ENCODE measurements at places on chromosomes 2 and 18.

DNA sequence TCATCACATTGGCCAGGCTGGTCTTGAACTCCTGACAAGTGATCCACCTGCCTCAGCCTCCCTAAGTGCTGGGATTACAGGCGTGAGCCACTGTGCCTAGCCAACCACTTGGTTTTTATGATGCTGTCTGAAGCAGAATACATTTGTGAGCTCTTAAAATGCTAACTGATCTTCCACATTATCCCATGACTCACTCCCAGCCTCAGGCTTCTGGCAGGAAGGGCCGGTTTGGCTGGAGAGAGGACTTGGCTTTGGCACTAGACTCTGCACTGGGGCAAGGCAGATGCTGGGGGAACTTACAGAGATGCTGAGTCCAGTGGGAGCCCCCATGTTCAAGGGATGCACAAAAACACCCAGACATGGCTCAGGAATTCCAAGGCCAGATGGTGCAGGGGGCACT lies 40.5 kb upstream of the SH3BP4 start:
- no peak for DNase-seq

GRCh38 chr18:80159713-80160636 lies 50.9 kb downstream of the ADNP2 start:
- no peak for DNase-seq

- DNase-seq: no peak
Observed at GRCh38 chr2:236254674-236255073, 9.5 kb downstream of the ASB18 start.

DNA sequence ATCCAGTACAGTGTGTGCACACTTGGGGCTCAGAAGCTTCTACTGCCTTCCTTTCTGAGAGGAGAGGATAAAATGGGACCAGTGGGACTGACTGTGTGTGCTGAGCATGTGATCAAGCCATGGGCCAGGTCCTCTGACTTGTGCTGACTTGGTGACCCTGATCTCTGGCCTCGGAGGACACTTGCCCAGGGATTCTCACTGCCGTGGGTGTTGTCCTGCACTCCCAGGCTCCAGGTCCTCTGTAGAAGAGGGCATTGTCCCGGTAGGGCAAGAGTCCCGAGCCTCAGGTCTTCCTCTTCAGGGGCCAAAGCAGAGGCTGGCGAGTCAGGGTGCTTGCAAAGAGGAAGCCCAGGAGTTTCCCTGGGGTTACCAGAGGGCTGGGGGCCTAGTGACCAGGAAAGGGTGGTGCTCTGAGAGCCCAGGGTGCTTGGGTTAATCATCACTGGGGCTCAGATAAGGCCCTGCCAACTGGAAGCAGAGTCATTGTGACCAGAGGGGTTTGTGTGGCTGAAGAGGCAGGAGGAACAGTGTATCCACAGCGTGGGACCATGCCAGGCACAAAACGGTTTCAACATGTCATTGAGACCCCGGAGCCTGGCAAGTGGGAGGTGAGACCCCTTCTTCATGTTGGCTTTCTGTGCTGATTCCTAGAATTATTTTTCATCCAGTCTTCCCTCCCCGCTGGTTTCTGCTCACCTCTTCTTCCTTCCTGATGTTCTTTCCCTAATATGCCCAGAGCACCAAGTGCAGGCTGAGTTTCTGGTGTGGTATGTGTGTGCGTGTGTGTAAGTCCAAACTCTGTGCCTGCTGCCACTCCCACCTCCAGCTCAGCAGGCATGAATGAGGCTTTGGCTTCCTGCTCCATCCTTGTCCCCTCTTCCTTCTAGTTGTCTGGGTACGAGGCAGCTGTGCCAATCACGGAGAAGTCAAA lies at the start of gene GCKR:
TSS of gene GCKR (plus strand) at position 483 of the 931 bp plus-strand sequence. CDS start at position 549, 66 bp downstream.
- DNase-seq: no peak

DNA sequence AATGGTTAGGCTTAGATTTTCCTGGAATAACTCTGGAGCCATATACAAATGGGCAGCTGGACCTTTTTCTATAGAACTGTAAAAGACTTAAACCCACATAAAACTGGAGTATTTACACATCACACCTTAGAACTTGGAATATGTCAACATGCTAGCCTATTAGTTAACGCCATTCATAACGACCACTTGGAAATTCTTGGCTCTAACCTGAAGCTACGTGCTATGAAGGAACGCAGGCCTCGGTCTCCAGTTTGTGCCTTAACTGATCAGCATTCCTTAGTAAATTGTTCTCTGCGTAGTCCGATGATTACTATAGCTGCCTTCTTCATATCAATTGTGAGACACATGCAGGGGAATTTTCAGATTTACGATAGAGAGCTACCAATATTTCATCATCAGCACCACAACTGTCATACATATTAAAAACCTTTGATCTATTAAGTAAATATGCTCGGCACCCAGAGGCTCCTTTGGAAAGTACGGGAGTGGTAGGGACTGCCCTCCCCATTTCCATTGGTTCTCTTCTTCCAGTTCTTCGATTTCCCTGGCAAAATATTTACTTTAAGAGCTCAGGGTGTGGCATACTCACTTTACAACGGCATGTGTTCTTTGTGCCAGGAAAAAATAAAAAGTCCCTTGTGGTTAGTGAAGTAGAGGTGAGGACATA lies 17.5 kb upstream of the CCL20 start:
- no peak for DNase-seq

GRCh38 chr2:232204457-232204931 lies 174.1 kb upstream of the ALPP start:
- DNase-seq: no peak

DNA sequence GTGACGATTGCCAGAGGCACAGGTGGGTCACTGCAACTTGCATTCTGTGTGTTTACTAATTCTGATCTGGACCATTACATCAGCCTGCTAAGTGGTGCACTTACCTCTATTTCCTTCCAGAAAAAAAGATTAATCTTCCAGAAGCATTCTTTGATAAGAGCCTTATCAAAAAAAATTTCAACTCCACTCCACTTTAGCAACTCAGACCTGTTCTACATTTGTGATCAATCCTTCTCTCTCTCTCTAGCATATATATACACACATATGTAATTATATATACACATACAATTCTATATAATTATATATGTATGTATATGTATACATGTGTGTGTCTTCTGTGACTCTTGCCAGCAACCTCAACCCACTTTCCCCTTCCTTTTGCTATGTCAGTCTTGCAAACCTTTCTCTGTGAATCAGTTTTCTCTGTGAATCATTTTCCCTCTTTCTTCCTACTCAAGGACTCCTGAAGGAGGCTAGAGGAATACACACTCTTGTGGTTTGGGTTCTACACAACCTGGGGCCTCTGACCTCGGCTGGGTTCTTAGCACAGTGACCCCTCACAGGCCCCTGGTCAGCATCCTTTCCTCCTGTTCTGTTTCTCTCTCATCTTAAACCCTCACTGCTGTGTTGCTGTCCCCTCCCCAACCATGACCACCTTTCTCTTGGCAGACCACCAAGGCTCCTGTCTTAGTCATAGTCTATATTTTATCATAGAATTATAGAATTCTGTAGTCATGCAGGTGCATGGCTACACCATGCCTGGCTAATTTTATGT lies 130.4 kb upstream of the PELI1 start:
- no peak for DNase-seq

DNA sequence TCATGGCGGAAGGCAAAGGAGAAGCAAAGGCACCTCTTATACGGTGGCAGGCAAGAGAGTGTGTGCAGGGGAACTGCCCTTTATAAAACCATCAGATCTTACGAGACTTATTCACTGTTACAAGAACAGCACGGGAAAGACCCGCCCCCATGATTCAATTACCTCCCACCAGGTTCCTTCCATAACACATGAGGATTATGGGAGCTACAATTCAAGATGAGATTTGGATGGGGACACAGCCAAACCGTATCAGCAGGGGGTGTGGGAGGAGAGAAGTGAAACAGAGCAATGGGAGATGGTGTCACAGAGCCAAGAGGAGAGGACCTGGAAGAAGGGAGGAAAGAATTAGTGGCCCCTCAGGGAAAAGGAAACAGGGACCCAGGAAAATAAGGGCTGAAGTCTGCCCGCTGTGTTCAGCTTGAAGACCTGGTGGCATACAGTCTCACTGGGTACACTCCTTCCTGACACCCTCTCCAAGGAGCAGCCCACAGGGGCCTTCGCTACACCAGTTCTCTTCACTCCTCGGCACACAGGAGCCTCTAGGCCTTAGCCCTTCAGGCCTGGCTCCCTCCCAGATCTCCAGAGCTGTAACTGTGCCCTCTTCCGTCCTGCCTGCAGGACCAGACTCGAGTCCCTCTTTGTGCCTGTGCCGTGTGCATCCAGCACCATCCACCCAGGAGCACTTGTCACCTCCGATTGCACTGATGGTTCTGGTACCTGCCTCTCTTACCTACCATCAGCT lies 262.1 kb downstream of the EIPR1 start:
- no peak for DNase-seq

- no peak for DNase-seq
Observed at GRCh38 chr2:151040039-151040438, 221.6 kb downstream of the RBM43 start.

GRCh38 chr2:30764021-30764800 lies 43.0 kb downstream of the CAPN13 start:
- DNase-seq: no peak

DNA sequence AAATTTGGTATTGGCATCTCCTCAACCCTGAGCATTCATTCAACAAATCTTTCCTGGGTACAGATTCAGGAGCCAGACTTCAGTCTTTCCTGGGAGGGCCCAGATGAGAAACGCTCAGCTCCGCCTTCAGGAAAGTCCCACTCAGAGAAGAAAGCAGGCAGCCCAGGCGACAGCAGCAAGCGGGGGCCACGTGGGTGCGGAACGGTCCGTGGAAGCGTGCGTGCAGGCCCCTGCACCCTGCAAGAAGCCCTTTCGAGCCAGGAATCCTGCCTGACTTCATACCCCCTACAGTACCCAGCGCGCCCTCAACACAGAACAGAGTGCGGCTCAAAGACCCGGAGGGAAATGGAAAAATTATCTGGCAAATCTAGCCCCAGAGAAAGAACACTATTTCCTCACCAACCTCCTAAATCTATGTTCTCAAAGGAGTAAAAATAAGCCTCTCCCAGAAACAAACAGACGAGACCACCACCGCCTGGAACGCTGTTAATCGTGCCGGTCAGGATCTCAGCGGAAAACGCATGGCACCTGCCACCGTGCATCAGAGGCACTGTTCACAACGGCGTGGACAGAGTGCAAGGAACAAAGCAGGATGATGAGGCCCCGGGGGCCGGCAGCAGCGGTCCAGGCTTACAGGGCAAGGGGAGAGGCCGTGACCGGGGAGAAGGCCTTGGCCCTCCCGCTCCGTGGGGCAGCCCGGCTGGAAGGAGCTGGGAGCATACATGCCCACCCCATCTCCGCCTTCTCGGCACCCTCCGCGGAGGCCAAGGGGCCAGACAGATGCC lies 318.3 kb downstream of the EIPR1 start:
- no peak for DNase-seq

GRCh38 chr2:107137706-107138105 lies 251.7 kb upstream of the ST6GAL2 start:
- no peak for DNase-seq

GRCh38 chr2:176291809-176292283 lies 22.6 kb downstream of the MTX2 start:
- DNase-seq: no peak

DNA sequence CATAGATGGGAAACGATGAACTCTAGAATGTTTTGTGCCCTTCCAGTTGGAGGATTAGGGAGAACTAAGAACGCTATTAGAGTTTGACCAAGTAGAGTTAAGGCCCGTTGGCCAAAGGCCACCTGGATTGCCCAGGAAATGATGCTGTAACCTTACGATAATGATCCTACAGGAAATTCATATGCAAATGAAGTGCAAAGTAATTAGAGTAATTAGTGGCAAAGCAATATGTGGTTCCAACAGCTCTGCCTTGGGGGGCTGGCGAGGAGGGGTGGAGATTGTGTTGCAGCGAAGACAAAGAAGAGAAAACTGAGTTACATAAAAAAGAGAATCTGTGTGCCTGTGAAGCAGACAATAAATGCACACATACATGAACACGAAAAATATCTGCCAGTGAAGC lies 61.5 kb upstream of the BOD1L2 start:
- DNase-seq: no peak

- peak; percentile 38 for DNase-seq
Observed at GRCh38 chr2:180291060-180291459, 284.0 kb upstream of the CWC22 start.

DNA sequence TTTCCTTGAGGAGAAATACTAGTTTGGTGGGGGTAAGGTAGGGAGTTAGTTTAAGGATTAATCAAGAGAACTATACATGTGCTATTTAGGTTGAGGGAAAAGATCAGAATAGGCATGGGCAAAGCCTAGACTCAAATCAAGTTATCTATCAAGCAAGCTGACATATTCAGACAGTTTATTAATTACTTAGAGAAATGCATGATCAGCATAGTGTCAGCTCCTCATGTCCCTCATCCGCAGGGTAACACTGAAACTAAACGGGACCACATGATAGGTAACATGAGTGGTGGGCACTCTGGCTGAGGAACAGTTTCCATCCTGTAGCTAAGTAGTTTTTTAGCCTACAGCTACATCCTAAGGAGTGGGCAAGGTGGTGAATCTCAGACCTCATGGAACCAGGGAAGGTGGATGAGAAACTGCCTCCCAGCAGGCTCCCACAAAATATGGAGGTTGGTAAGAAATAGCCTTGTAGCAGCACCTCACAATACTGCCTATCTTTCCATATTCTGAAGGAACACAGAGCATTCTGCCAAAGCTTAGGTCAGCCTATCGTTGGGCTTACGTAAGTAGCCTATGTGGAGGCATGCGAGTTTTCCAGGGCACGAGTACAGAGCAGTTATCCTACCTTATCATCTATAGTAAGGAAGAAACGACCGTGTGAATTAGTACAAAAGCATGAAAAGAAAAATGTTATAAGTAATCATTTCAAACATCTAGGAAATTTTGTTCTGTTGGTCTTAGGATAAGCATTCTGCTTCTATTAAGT lies 18.4 kb downstream of the ZC3H6 start:
- DNase-seq: no peak

DNA sequence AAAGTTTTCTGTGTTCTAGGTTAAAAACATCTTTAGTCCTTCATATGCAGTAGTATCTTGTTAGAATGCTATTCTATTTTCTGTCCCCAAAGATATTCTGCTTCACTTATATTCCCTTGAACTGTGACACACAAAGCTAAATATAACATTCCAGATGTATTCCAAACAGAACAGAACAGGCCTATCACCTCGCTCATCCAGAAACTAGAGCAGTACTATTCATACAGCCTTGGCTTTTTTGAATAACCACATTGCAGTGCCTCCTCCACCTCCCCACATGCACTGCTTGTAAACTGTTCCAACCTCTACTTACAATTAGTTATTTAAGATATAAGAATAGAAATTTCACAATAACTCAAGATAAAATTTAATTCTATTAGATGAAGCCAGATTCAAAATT lies 196.8 kb downstream of the EXOC6B start:
- no peak for DNase-seq

- no peak for DNase-seq
Observed at GRCh38 chr18:79801217-79801616, 3.5 kb downstream of the KCNG2 start.

- no peak for DNase-seq
Observed at GRCh38 chr2:118686346-118686745, 161.1 kb downstream of the EN1 start.

DNA sequence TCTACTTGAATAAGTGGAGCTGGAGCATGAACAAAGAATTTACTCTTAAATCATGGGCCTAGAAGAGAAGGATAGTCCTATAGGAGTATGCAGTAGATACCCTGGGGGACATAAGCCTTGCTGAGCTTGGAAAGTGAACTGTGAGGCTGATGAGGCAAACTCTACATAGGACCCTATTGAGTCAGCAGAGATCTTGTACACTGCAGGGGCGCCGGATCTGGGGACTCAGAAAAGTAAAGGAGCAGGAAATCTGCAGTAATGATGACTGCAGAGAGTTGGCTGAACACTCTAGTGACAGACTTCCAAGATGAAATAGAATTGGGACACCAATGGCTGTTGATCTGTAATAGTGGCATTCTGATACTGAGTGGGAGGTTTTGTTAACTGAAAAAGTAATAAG lies 543.7 kb downstream of the XIRP2 start:
- DNase-seq: no peak
